ENCODE measurements at places on chromosomes 11 and 22. TPM values are rescaled to one million over a fixed set of nuclear protein-coding genes. Genes with fewer than 3 reads are reported as not detected.

DNA sequence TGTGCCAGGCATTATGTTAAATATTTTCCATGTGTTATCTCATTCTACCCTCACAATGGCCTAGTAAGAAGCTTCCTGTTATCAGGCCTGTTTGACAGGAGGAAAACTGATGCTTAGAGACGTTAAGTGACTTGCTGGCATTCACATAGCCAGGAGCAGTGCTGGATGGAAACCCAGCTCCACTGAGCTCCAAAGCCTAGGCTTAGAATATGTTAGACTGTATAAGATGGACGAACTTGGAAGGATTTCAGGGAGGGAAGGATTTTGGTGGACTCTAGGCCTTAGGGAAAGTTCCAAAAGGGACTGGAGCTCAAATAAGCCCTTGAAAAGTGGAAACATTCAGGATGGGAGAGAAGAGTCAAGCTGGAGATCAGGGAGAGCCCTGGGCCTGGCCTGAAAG, 2.1 kb downstream of the CD44 start:
- ATAC-seq, result no peak

Gene CD3E
- not detected for total RNA-seq

DNA sequence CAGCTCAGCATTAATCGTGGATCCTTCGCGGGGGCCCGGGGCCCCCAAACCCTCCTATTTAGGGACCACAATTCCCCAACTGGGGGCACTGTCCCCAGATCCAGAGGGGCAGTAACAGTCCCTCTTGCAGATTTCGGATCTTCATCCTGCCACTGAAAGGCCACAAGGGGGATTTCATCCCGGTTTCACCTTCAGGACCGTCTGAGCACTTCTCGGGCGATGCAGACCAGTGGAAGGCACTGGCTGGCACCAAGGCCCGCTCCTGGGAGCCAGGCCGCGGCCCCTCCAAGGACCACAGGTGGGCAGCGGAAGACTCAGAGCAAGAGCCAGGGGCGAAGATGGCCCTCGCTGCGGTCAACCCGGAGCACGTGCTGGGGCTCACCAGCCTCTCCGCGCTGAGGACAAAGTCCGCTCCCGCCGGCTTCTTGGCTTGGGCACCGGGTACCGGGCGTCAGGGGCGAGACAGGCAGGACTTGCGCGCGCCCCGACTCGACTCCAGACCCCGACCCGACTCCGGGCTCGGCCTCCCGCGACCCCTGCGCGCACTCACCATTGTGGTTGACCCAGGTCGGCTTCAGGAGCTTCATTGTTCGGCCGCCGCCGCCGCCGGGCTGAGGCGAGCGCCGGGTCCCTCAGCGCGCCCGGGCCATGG, 517 bp downstream of the HIRA start:
- no peak for ATAC-seq

GRCh38 chr11:25902476-25902875, 429.5 kb upstream of the ANO3 start:
- no peak for ATAC-seq

DNA sequence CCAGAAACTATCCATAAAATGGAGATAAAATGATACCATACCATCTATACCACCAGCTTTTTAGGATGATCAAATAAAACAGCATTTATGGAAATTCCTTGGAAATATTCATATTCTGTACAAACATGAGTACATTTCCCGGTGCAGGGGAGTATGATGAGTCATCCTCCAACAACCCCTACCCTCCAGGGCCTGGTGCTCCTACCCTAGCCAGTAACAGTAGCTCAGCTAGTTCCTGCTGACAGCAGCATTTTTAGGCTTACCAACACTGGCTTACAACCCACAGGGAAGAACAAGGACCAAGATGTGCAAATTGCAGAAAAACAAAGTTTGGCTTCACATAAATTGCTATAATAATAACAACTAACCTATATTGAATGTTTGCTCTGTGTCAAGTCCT, 406.2 kb upstream of the CADM1 start:
- ATAC-seq, result no peak

Gene ACER3
- 7.5 TPM for total RNA-seq

Gene NLRP6
- total RNA-seq, result 0.15 TPM

Gene RASSF10
- total RNA-seq, result 1.0 TPM

Gene CBL
- total RNA-seq, result 13.8 TPM

GRCh38 chr11:115961159-115962003, 457.2 kb upstream of the CADM1 start:
- ATAC-seq, result no peak

Gene C1QTNF4
- 10.7 TPM for total RNA-seq

Gene DDI1
- total RNA-seq, result 0.44 TPM

DNA sequence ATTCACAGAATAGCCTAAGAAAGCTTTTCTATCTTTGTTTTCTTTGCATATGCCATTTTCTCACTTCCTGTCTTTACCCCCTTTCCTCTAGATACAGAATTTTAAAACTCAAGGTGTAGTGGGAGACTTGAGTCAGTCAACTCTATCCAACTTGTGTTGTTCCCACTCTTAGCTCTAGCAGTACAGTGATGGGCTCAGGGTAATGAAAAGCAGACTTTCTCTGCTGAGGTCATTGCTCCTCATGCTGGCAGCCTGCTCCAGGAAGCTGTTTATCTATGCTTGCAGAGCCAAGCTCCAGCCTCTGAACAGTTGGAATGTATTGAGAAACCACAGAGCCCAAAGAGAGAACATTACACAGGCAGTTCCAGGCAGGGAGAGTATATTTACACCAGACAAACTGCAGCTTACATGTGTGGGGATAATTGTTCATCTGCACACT, 68.1 kb downstream of the CSTPP1 start:
- no peak for ATAC-seq

Gene PLAAT2
- not detected for total RNA-seq

DNA sequence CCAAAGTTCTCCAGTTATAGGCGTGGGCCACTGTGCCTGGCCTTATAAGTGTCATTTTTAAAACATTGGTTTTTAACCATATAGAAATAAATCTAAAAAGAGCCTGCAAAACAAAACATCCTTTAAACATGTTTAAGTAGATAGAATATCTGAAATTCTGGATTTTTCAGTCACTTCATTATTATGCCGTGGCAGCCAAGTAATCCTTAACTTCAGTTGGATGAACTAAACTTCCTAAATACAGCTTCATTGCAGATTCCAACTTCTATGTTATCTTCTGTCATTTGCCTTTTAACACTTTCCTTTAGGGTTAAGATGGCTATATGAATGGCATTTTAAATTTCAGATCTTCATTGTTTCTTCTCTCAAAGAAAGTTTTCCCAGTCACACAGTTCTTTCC, 291.4 kb downstream of the TMEM135 start:
- no peak for ATAC-seq

- no peak for ATAC-seq
These were observed 18.2 kb downstream of the KCNQ1OT1 start for GRCh38 chr11:2681408-2682145.

GRCh38 chr11:81218440-81218839, 1515.2 kb downstream of the FAM181B start:
- no peak for ATAC-seq

Gene MPPED2
- total RNA-seq, result 1.4 TPM

Gene OR52I2
- total RNA-seq, result 0.14 TPM

DNA sequence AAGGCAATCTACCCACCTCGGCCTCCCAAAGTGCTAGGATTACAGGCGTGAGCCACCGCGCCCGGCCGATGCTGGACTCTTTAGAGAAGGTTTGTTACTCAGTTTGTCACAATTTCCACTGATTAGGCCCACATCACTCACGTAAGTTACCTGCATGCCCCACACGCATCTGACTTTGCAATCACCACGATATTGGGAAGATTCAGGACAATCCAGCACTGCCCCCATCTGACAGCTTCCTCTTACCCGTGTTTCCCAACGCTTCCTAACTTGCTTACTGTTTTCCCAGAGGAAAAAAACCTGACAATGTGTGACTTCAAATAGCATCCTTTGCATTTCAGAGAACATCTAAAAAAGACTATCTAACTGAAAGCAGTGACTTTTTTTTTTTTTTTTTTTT, 21.8 kb upstream of the EIF3M start:
- ATAC-seq, result no peak

DNA sequence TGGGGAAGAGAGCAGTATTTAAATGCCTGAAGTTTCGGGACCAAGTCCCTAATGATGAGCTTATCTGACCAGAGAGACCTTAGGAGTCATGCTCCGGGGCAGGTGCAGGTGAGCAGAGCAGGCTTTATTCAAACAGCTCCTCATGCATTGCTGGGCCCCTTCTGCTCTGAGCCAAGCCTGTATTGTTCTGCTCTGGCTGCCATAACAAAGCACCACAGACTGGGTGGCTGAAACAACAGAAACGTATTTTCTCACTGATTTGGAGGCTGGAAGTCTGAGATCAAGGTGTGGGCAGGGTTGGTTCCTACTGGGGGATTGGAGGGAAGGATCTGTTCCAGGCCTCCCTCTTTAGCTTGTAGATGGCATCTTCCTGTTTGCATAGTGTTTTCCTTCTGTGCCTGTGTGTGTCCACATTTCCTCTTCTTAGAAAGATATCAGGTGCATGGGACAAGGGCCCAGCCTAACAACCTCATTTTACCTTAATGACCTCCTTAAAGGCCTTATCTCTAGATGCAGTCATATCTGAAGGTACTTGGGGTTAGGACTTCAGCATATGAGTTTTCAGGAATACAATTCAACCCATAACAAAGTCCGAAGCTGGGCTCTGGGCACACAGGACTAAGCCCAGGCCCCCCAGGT, 97.1 kb upstream of the PARVA start:
- ATAC-seq, result no peak

Gene MS4A3
- not detected for total RNA-seq

Gene TEX54
- 1.6 TPM for total RNA-seq

GRCh38 chr22:41247703-41248102, 7.0 kb upstream of the CHADL start:
- ATAC-seq, result no peak

- no peak for ATAC-seq
These were observed at the start of gene DBX1 for GRCh38 chr11:20160425-20161229. Gene DBX1, minus strand, starts transcription at chr11:20160475. Its CDS starts 151 bp downstream, at chr11:20160324.

- ATAC-seq, result no peak
These were observed 106.2 kb downstream of the RAB38 start for GRCh38 chr11:88068848-88069554.

DNA sequence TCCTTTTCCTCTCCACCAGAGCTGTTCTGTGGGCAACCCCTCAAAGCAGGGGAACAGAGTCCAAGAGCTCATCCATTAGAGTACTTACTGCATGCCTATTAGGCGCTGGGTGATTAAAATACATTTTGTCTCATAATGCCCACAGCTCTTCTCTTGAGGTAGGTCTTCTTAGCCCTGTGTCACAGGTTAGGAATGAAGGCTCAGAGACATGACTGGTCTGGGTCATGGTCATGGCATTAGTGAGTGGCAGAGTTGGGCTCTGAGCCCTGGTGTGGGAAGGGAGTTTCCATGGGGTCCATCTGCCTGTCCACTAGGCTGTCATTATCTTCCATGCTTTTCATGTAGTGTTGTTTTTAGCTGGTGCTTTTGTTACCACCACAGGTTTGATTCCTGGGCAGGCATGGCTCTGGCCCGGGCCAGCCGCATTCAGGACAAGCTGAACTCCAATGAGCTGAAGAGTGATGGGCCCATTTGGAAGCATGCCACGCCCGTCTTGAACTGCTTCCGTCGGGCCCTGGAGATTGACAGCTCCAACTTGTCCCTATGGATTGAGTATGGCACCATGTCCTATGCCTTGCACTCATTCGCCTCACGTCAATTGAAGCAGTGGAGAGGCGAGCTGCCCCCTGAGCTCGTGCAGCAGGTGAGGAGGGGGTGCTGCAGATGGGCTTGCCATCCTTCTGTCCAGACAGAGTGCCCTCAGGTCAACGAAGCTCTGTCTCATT, 76.1 kb downstream of the CABIN1 start:
- no peak for ATAC-seq

Gene AP1B1
- total RNA-seq, result 38.2 TPM

- no peak for ATAC-seq
These were observed 19.2 kb upstream of the GALNT18 start for GRCh38 chr11:11640996-11641395.

GRCh38 chr22:36253523-36254490, 874 bp downstream of the APOL1 start:
- ATAC-seq, result no peak

Gene OR52B2
- not detected for total RNA-seq

- no peak for ATAC-seq
These were observed 403.2 kb downstream of the NELL1 start for GRCh38 chr11:21072558-21072957.

DNA sequence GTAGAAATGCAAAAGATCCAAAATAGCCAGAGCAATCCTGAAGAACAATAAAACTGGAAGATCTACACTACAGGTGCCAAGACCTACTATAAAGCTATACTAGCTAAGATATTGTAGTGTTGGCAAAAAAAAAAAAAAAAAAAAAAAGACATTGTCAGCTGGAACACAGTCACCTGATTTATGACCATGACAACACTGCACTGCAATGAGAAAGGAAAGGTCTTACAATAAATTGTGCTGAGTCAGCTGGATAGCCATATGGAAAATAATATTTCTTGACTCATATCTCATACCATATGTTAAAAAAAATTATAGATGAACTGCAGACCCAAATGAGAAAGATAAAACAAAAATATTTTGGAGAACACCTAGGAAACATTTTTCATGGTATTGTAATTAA, 3.1 kb upstream of the PANX3 start:
- ATAC-seq, result peak; percentile 84

Gene HBG2
- not detected for total RNA-seq

GRCh38 chr11:126440792-126441514, 85.5 kb downstream of the ST3GAL4 start:
- ATAC-seq, result peak; percentile 82

Gene ANO5
- total RNA-seq, result 10.0 TPM

DNA sequence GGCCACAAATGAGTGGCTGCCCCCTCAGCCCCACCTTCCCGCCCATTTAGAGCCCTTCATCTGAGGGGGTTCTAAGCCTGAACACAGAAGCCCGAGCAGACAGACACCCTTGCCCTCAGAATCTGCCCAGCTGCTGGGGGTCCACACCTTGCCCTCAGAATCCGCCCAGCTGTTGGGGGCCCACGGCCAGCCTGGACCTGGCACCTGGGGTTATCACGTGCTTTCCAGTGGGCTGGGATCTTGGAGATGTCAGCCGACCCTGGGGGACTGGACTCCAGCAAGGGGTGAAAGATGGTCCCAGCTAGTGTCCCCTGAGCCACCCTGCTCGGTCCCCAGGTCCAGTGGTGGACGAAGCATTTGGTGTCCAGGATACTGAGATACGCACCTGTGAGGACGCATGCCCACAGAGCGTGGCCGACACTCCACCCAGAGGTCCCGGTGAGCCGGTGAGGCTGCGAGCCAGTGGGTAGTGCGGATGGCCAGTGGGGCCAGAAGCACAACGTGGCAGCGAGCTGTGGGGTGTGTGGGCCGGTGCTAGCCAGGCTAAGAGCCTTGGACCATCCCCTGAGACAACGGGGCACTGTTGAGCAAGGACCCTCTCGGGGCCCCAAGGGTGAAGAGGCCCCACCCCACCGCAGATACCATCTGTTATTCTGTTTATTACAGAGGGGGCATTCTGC, 3.1 kb upstream of the CTSD start:
- ATAC-seq, result no peak

- ATAC-seq, result no peak
These were observed 1.8 kb upstream of the RASD2 start for GRCh38 chr22:35538801-35539321.

DNA sequence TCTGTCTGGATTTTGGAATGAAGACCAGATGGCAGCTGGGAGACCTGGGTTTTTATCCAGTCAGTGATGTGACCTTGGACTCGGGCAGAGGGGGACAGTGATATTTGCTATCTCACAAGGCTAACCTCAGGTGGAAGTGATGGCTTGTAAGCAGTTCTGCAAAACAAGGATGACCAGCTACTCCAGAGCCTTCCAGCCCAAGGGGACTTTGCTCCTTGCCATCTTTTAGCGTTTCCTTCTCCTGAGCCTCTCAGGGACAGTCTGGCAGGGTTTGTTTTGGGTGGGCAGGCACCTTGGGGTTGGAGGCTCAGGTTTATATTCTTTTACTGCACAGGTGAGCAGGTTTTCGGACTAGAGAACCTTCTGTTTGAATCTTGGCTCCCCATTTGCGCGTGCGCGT, 9.5 kb upstream of the OSBP2 start:
- ATAC-seq, result no peak

Gene TTLL1
- total RNA-seq, result 6.7 TPM

All from motor neuron (in vitro differentiated cells).